ENCODE measurements at places on chromosomes 16 and 17.

GRCh38 chr16:5928476-5929065 is 831.0 kb upstream of the EEF2KMT start:
- no peak for DNase-seq

- no peak for DNase-seq
Observed at GRCh38 chr16:76713191-76713590, 436.0 kb downstream of the CNTNAP4 start.

DNA sequence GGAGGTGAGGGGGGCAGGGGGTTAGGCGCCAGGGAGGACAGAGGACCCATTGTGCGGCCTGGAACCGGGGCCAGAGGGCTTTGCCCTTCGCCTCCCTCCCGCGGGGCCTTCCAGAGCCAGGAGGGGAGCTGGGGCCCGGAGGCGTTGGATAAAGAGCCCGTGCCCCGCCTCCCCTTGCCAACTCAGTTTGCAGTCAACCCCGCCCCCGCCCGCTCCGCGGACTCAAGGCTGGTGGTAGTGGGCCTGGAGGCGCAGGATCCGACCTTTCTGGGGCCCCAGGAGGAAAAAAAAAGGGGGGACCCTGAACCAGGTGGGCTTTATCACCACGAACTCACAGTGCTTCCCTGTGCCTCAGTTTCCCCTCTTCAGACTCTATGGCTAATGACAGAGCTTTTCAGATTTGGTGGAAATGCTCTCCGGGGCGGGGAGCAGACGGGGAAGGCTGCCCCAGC is 2.0 kb upstream of the SPHK1 start:
- no peak for DNase-seq

DNA sequence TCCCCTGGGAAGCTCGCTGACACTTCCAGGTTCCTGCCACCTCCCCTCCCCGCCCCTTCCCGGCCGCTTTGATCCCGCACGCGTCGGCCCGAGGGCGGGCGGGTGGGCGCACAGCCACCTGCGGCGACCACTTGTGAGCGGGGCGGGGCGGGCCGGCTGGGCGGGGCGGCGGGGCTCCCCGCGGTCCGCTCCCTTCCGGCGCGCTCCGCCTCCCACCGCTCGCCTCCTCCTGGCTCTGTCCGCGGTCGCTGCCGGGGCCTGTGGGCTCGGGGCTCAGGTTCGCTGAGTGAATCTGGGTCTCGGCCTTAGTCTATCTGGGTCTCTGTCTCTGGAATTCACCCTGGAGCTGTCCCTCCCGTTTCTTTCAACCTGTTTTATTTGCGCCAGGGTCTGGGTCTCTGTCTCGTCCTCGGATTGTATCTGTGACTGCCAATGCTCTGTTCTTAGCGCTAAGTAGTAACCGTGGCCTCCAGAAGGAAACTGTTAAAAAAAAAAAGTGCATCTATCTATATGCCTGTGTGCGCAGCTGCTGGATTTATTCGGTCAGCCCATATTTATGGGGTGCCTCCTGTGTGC is 2.7 kb upstream of the HES7 start:
- peak; percentile 80 for DNase-seq

GRCh38 chr16:54931120-54932014 is 702 bp downstream of the IRX5 start:
- peak; percentile 45 for DNase-seq

DNA sequence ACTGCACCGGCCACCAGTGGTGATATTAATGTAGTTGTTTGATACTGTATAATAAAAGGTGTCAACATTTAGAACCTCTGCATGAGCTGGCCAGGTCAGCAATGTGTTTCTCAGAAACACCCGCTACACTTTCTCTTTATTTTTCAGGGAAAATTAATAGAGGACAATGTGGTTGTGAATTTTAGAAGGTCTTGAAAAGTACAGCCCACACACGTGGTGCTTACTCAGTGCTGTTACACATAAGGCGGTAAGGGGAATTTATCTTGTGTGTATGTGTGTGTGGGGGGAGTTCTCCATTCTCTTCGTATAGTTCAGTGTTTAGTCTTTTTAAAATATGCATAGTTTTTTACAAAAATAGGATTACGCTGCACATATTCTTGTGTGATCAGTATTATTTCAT is 4.4 kb upstream of the ZFP1 start:
- DNase-seq: no peak

DNA sequence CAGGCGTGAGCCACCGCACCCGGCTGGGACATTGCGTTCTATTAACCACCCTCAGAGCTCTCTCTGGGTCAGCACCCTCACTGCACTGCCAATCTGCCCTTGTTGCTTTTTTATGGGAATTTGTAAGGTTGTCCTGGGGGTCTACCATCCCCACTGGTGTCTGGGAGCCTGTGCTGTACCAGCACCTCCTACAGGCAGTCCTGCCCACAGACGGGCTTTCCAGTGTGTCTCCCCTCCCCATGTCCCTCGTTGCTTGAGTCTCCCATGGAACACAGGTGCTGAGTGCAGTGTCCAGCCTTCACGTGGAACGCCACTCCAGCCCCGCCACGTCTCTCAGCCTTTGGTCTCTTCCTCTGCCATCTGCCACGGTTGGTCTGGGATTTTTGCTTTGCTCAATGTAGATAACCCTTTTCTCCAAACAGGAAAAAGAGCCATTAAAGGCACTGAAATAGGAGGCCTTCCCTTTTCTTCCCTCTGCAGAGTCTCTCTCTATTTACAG is 68.0 kb upstream of the CBX4 start:
- DNase-seq: no peak

- no peak for DNase-seq
Observed at GRCh38 chr16:89150090-89150835, 21.3 kb upstream of the CDH15 start.

GRCh38 chr17:78957128-78957527 is 22.6 kb downstream of the LGALS3BP start:
- DNase-seq: no peak

DNA sequence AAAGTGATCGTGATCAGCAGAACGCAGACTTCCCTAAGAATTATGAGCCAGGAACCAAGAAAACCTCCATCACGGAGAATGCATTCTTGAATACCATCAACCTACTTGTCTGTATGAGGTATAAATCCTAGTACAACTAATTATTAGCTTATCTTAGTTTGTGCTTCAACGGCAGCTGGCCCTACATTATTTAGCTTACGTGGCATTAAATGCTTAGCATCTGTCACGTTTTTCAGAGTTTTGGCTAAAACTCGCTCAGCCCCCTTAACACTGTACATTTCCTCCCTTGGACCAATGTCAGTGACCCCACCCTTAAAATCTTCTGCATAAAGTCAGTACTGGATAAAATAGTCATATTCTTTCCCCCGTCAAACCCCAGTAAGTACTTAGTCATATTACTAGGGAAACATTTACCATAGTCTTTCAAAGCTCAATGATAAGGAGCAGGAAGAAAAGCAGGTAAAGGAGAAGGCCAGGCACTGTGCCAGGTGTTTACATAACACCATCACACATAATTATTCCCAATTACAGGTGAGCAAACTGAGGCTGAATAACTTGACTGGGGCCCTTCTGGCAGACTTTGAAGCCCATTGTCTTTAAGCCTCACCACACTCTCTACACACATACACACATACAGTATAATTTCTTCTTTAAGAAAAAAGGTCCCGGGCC is 16.6 kb upstream of the TXNDC11 start:
- DNase-seq: no peak

DNA sequence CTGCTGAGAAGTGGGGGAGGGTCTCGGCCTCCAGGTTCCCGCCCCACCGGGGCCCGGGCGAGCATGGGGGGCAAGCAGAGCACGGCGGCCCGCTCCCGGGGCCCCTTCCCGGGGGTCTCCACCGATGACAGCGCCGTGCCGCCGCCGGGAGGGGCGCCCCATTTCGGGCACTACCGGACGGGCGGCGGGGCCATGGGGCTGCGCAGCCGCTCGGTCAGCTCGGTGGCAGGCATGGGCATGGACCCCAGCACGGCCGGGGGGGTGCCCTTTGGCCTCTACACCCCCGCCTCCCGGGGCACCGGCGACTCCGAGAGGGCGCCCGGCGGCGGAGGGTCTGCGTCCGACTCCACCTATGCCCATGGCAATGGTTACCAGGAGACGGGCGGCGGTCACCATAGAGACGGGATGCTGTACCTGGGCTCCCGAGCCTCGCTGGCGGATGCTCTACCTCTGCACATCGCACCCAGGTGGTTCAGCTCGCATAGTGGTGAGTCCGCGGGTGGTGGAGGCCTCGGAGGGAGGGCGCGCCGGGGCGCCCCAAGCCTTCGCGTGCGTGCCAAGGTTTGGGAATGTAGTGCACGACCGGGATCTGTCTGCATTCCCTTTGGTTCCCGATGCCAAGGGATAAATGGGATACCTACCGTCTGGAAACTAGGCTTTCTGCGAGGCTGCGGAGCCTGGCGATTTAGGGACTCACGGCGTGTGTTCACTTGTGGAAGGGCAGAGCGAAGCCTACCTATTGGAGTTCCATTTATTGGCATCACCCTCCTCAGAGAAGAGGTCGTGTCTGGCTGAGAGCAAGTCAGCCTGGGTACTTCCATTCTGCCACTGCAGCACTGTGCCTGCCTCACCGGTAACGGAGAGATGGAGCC is 1.0 kb downstream of the ZNRF1 start:
- peak; percentile 53 for DNase-seq

- DNase-seq: no peak
Observed at GRCh38 chr17:74569020-74570003, 2.0 kb upstream of the CD300H start.

- no peak for DNase-seq
Observed at GRCh38 chr17:43846963-43847371, at the start of gene CD300LG. TSS of gene CD300LG (plus strand) at chr17:43847176. CDS start at chr17:43847217, 41 bp downstream.

- no peak for DNase-seq
Observed at GRCh38 chr16:85334718-85335583, 222.7 kb upstream of the CIBAR2 start.

DNA sequence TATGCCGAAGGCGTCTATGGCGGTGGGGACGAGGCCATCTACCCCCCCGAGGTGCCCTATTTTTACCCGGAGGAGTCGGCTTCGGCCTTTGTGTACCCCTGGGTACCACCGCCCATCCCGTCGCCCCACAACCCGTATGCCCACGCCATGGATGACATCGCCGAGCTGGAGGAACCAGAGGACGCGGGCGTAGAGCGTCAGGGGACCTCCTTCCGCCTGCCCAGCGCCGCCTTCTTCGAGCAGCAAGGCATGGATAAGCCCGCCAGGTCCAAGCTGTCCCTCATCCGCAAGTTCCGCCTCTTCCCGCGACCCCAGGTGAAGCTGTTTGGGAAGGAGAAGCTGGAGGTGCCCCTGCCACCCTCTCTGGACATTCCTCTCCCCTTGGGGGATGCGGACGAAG is 11.4 kb downstream of the MYO15A start:
- DNase-seq: no peak

DNA sequence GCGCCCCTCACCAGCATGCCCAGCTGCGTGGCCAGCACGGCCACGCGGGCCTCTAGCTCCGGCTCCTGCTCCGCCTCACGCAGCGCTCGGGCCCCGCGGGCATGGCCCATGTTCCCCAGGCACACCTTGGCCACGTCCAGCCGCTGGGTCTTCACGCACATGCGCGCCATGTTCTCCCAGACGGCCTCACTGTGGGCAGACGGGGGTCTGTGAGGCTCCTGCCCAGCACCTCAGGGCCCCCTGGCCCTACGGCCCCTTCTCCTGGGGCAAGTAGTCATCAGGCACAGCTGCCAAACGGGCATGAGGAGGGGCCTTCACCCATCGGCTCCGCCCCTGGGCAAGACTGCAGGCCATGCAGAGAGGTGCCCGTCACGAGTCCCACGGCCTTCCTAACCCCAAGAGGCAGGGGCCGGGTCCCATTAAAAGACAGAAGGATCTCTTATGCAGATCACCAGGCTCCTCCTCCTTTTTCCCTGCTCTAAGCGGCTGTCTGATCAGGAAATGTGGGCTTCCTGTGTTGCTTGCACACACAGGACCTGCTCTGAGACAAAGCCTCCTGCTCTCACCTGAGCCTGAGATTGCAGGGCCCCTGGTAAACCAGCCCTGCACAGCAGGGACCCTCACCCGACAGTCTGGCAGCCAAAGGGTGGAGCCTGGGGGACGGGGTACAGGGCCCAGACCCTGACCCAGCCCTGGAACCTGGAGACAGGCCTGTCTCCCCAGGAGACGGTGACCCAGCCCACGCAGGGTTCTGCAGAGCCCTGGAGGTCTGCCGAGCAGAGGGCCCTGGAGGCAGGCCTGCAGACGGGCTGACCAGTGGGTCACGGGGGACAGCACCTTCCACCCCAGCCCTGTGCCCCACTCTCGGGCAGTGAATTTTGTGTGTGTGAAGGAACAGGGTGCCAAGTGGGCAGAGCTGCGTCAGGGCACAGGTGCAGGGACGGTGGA is 6.6 kb upstream of the TMEM204 start:
- DNase-seq: no peak

DNA sequence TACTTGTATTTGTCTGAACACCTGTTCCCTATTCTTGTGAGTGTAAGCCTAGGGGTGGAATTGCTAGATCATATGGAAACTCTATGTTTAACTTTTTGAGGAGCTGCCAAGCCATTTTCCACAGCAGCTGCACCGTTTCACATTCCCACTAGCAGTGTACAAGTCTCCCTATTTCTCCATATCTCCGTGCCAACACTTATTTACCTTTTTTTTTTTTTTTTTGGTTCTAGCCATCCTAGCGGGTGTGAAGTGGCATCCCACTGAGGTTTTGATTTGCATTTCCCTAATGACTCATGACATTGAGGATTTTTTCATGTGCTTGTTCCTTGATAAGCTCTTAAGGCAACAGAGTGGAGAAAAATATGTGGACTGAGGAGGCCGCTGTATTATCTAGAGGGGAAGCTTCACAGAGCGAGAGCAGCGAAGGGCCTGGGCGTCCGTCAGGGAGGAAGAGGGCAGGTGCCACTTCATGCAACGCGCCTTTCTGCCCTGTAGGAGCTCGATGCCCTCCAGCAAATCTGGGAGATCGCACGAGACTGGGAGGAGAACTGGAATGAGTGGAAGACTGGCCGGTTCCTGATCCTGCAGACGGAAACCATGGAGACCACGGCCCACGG is 50.0 kb downstream of the DNAH2 start:
- no peak for DNase-seq

DNA sequence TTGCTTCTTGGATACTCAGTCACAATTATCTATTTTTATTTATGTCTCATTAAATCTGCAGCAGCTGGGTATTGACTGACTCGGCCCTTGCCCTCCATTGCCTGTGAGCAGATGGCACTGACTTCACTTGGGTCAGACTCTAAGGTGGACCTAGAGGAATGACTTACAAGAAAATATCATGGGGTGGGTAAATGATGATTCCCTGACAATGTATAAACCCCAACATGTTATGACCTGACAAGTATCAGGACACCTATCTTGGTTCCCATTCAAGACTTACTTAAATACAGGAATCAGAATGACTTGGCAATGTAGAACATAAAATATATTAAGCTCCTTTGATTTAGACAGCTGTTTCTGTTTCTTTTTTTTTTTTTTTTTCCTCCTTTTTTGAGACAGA is 953.5 kb downstream of the CDH11 start:
- no peak for DNase-seq

DNA sequence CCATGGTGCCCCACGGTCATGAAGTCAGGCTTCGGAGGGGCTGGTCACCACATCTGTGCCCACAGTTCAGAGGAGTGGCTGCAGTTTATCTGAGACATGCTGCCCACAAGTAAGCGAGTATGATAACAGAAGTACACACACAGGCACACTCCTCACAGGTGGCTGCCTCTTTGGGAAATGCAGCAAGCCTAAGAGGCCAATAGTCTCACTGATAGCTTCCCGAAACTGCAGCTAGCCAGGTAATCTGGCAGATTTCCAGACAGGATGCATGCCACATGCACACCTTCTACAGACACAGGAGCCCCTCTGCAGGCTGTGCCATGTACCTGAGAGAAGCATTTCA is 12.6 kb upstream of the GFOD2 start:
- DNase-seq: no peak

Measured in GM20000 (cell line).